ENCODE measurements at places on chromosomes 3 and 15.

DNA sequence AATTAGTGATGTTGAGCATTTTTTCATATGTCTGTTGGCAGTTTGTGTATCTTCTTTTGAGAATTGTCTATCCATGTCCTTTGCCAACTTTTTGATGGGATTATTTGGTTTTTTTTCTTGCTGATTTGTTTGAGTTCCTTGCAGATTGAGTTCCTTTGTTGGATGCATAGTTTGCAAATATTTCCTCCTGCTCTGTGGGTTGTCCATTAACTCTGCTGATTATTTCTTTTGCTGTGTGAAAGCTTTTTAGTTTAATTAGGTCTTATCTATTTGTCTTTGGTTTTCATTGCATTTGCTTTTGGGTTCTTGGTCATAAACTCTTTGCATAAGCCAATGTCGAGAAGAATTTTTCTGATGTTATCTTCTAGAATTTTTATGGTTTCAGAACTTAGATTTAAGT, 414.6 kb downstream of the EPHA6 start:
- no peak for DNase-seq

DNA sequence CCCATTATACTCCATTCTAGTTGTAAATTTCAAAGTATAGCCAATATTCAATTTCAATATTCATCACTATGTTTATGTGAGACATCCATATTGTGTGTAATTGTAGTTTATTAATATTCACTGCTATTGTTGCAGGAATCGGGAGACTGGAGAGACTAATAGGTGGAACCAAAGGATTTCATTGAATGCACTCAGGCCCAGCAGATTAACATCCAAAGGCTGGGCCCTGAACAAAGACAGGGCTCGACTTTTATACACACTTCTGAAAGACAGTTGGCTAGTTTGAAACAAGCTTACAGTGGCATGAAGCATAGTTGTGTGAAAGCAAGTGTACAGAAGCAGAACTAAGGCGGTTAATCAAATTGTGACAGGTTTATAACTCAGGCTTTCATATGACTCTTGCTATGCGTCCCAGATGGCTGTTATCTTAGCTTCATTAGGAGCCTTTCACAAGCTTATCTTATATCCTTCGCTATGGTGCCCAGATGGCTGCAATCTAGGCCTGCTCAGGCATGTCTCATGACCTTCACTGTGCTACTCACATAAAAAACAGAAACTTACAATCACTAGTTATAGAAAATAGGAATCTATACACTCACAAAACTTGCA, 1038.8 kb upstream of the EPHA6 start:
- no peak for DNase-seq

- no peak for DNase-seq
These were observed 14.8 kb upstream of the IL1RAP start for GRCh38 chr3:190499122-190499521.

DNA sequence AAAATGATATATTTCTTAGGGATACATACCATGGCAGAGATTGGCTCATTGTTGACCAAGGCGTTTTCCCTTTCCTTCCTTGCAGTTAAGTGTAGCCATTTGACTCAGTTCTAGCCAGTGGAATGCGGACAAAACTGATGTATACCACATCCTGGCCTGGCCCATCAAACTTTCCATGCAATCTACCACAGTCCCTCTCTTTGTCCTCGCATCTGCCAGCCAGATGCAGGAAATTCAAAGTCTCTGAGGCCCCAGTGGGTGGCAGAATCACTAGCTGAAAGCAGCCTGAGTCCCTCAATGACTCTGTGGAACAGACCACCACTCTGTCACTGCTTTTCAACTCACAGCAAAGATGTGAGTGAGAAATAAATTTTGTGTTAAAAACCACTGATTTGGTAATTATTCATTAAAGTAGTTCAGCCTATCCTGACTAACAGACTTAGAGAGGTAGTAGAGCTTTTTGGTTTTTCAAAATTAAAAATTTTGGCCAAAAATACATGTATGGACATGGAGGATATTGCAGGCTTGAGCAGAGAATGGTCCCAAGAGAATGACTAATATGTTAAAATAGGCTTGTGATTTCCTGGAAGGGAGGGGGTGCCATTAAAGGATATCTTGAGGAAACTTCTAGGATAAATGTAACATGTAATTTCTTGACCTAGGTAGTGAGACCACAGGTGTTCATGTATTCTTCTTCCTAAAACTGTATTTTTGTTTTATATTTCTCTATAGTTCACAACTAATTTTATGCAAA, 10.9 kb downstream of the LRRFIP2 start:
- no peak for DNase-seq

DNA sequence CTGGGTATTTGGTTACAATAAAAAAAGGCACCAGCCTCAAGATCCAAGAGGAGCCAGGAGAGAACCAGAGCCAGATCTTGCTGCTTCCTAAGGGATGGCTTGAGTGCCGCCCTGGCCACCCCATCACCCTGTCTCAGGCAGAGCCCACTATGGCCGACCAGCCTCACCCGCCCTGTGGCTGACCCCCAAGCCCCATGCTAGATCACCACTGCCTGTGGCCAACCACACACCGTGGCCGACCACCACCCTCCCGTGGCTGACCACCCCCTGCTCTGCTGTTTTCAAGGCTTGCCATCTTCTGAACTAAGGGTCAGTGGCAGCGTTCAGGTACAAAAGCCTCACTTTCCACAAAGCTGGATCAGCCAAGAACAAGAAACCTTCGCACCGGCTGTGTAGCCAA, 12.0 kb downstream of the CSPG5 start:
- no peak for DNase-seq

DNA sequence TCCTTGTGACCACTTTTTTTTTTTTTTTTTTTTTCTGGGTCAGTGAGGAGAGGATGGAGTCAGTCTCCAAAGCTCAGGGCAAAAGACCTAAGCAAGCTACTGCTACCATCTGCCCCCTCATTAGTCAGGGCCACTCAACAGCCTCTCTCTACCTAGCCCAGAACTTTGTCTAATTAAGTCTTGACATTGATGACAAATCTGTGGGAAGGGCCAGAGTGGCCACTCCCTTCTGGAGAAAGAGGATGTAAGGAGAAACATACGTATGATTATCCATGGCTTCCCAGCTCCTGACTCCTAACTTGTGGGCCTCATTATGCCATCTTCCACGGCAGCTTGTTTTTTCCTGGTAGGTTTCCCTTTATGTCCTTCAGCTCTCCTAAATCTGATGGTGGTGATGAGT, 37.9 kb downstream of the NR1I2 start:
- DNase-seq = no peak

DNA sequence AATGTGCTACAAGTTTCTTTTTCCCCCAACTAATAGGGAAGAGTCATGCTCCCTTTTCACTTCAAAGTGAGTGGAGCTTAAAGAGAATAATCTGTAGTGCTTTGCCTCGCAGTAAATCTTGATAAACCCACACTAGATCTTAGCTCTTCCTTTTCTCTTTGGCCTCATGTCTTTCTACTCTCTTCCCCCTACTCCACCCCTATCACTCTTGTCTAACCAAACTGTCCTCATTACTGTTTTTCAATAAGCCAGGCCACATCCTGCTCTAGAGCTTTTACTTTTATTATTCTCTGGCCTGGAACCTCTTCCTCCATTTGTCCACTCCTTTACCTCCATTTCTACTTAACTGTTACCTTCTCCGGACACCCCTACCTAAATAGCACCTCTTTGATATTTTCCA, 291.0 kb upstream of the SATB1 start:
- DNase-seq = no peak

DNA sequence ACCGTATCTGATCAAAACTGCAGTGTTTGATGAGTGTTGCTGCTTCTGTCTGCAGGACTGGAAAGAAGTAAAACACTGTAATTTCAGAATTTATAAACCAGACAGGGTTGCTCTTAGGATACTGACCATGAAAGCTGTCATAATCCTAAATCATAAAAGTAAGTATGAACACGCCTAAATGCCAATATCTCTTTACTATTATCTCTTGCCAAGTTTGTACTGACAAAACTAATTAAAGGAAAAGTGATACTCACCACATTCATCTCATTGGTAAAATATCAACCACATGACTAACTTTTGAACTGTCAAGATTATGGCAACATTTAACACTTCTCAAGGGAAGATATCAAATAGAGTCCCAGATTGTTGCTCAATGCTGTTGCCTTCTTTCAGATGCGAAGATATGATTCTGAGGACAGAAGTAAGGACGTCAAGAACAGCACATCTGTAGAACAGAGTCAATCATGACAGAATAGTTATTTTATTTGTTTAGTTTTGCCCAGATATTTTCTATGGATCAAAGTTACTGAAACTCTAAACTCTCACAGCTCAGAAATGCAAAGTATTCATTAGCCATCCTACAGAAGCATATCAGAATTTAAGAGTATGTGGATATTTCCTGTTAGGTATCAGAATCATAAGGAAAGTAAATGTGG, 61.4 kb upstream of the COL8A1 start:
- DNase-seq = no peak

GRCh38 chr15:54843006-54843405, 353.7 kb downstream of the RSL24D1 start:
- no peak for DNase-seq

- DNase-seq = no peak
These were observed 2.9 kb downstream of the FOXL2 start for GRCh38 chr3:138943724-138944653.

- DNase-seq = no peak
These were observed 38.1 kb downstream of the UBE2E2 start for GRCh38 chr3:23241256-23241655.

- DNase-seq = no peak
These were observed 272.0 kb downstream of the XXYLT1 start for GRCh38 chr3:194998948-194999347.

DNA sequence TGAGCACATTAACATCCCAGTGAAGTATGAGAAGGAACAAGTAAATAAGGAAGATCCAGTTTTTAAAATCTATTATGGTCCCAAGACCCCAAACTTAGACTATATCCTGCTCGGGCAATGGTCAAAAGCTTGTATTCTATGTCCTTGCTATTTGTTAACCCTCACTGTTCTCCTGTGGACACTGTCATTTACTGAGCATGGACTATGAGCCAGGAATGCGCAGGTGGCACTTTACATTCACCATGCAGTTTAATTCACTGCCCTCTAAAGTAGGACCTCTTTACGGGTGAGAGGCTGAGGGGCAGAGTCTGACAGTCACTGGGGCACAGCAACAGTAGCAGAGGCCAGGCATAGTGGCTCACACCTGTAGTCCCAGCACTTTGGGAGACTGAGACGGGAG, 28.6 kb downstream of the SPATA12 start:
- no peak for DNase-seq

GRCh38 chr3:167559924-167560323, 86.1 kb upstream of the SERPINI2 start:
- no peak for DNase-seq

GRCh38 chr15:39781147-39781966, 1.3 kb downstream of the FSIP1 start:
- DNase-seq = no peak

- no peak for DNase-seq
These were observed 103.1 kb downstream of the MEX3B start for GRCh38 chr15:81942655-81943195.

GRCh38 chr3:153221748-153222162, 59.7 kb downstream of the RAP2B start:
- peak; percentile 87 for DNase-seq
